Epithelial cell of proximal tubule (primary cell): ENCODE measurements at places on chromosomes 7 and 10. TPM values are rescaled to one million over a fixed set of nuclear protein-coding genes. Genes with fewer than 3 reads are reported as not detected.

The PCDH15 gene
- 0.07 TPM in 1 of 2 replicates, not detected in the other for total RNA-seq

The CUZD1 gene
- 0.29 and 1.0 TPM in 2 replicates for total RNA-seq

The DMTF1 gene
- total RNA-seq: 27.3 and 70.9 TPM in 2 replicates

The AKR1C1 gene
- total RNA-seq: 1.0 and 1.6 TPM in 2 replicates

The FAM25C gene
- total RNA-seq: 7.0 TPM in 1 of 2 replicates, not detected in the other

The FKBP6 gene
- total RNA-seq: not detected in 2 replicates

The NKX1-2 gene
- not detected in 2 replicates for total RNA-seq

The ITIH2 gene
- total RNA-seq: not detected in 2 replicates

The MSS51 gene
- total RNA-seq: 0.80 and 1.1 TPM in 2 replicates

The COL26A1 gene
- not detected in 2 replicates for total RNA-seq

The TPK1 gene
- 1.2 and 2.2 TPM in 2 replicates for total RNA-seq

The PLEKHS1 gene
- not detected in 2 replicates for total RNA-seq

DNA sequence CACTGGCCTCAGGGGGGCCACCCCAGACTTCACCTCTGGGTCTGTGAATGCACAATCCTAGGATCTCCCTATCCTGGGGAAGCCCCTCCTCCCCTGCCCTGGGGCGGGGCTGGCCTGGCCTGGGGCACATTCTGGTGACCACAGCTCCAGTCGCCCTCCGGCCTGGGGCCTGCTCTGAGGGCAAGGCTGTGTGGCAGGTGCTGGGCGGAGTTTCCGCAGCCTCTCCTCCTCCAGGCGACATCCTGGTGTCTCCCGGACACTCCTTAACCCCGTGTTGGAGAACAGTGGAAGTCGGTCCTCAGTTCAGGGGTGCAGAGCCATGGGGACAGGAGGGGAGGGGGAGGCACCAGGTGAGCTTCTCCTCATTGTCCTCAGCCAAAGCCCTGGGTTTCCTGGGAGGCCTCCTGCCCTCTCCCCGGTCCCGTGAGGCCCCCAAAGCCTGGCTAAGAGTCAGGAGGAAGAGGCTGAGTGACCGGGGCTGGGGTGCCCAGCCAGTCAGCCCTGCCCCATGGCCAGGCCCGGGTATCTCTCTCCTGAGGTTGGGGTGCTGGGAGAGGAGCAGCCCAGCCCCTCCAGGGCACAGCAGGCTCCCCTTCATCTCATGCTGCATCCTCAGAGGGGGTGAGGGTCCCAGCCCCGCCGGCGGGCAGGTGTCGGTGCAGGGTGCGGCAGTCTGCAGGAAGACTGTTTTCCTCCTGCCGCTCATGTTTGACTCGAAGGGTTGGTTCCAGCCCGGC, 22.6 kb downstream of the UNCX start:
- no peak for DNase-seq

GRCh38 chr7:83178796-83179195, 16.1 kb upstream of the PCLO start:
- no peak for DNase-seq

GRCh38 chr10:99551158-99551557, 18.4 kb downstream of the NKX2-3 start:
- DNase-seq: no peak

DNA sequence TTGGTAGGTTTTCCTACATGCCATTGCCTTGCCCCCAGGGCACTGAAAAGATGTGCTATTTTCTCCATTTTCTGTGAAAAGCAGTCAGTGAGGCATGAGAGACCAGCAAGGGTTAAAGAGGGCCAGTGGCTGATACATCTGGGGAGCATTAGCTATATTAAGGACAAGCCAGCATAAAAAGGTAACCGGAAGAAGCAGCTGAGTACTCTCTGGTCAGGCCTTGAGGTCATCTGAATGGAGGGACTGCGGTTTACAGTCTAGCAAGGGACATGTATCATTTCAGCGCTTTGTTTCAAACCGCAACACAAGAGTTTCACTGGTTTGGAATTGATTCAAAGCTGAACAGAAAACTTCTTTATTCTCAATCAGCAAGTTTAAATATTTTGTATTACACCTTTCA, 120.4 kb downstream of the EPDR1 start:
- DNase-seq: no peak

GRCh38 chr10:18658271-18659124, 733 bp upstream of the ARL5B start:
- DNase-seq: no peak

- DNase-seq: no peak
Measured at GRCh38 chr7:91013078-91013477, 251.2 kb upstream of the FZD1 start.

GRCh38 chr10:118332948-118333710, 9.0 kb downstream of the FAM204A start:
- DNase-seq: peak; percentile 20

GRCh38 chr10:88507404-88507803, 75.7 kb downstream of the RNLS start:
- no peak for DNase-seq

DNA sequence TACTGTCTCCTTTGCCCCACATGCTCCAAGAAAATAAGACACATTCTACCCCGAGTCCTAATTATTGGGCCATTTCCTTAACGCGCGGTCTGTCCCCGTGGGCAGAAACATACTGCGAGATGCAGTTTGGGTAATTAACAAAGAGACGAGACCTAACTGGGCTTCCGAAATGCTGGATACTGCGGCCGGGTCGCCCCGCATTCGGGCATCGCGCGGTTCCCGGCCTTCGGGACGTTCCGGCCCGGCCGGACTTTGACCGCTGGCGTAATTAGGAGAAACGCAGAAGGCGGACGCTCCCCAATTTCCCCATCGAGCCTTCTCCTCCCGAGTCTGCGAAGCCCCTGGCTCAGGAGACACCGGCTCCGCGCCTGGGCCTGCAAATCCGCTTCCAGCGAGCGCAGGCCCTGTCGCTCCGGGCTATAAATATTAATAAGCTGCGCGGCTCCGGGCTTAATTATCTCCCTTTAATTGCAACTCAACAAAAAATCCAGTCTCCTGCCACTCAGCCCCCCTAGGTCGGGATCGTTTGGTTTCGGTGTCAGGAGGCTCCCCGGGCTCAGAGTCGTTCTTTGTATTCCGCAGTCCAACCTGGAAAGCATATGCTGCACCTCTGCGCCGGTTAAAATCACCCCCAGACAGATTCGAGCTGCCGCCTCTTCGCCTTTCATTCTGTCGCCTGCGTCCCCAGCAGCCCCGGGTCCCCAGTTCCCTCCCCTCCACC, 131.5 kb downstream of the SPAG6 start:
- no peak for DNase-seq

GRCh38 chr10:34854147-34854601, 39.1 kb upstream of the PARD3 start:
- no peak for DNase-seq

DNA sequence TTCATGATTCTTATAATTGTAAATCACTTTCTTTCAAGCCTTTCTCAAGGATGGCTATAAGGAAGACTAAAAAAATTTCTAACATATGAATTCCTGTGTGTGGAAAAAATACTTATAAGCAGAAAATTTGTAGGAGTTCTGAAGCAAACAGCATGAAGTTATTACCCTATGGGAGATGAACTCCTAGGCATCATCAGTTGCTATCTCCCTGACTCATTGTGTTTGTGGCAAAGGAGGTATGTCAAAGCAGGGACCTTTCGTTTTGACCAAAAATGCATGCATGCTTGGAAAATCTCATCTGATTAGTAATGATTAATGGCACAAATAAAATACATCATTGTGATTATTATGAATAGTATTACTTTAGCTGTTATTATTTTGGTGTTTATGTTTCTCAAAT, 59.4 kb downstream of the CALCR start:
- no peak for DNase-seq

- DNase-seq: peak; percentile 40
Measured at GRCh38 chr7:156892821-156893706, at the start of gene LMBR1. Gene LMBR1, minus strand, starts transcription at chr7:156893183. Its CDS starts 190 bp downstream, at chr7:156892993.

DNA sequence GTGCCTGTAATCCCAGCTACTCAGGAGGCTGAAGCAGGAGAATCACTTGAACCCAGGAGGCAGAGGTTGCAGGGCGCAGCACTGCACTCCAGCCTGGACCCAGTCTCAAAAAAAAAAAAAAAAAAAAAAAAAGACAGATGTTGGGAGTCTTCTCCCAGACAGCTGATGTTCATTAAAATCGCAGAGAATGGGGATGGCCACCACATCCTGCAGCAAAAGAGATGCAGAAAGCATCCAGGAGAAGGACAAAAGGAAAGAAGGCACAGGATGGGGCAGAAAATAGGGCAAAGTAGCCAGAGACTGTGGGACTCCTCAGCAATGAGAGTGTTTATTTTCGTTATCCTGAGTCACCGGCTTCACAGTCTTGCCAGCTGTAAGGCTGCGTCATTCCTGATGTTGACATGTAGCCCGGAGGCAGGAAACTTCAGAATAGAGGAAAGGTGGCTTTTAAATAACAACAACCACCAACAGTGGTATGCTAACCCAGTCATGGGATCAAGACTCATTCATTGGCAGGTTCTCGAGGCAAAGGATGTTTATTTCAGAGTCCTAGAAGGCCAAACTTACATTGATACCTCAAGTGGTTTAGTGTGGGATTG, 149.5 kb upstream of the SVIL start:
- peak; percentile 92 for DNase-seq

DNA sequence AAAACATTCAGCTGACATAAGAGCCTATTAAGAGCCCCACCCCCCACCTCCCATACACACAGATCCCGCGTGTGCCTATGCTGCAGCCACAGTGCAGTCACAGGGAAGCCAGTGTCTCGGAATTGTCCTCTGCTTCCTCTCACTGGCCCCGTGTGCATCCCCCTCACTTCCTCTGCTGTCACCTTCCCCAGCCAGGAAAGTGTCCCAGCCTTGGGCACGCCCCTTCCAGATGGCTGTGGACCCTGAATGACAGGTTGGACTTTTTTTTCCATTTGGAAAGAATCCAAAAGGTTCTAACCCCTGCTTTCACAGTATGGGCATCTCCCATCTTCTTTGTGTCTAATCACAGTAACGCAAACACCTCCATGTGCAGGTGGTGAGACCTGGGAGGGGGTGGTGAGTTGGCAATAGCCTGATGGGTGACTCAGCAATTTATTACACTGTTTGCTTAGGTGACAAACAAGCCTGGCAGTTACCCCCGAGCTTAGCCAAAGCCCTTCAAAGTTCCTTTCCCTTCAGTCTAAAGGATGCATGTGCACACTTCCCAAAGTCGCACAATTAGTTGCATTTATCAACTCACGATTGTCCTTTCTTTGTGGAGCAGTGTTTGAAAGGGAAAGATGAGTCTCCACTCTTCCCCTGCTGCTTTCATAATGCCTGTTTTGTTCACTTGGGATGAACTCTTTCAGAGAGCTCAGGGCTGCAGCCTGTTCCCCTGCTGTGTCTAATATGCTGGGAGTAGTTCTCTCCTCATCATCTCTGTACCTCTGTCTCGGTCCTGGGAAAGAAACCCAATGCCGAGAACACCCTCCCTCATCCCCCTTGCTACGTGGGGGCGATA, 67.5 kb upstream of the EFCAB10 start:
- DNase-seq: no peak

DNA sequence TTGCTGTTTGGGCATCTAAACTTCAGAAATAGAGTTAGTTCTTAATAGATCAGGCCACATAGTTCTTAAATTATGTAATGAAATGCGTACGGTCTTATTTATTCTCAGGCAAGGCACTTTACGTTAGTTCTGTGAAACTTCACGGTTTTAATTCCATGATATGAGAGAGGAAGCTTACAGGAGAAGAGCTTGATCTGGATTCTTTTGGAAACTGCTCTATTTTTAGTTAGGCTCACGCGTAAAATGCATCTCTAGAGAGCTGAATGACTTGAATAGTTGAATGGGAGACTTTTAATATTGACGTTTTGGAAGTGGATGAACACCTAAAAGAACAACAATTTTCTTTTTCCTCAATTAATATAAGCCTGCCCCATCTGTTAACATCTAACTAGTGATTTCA, 71.1 kb downstream of the PRKG1 start:
- DNase-seq: no peak

- DNase-seq: no peak
Measured at GRCh38 chr7:156585025-156585648, 55.4 kb upstream of the RNF32 start.

DNA sequence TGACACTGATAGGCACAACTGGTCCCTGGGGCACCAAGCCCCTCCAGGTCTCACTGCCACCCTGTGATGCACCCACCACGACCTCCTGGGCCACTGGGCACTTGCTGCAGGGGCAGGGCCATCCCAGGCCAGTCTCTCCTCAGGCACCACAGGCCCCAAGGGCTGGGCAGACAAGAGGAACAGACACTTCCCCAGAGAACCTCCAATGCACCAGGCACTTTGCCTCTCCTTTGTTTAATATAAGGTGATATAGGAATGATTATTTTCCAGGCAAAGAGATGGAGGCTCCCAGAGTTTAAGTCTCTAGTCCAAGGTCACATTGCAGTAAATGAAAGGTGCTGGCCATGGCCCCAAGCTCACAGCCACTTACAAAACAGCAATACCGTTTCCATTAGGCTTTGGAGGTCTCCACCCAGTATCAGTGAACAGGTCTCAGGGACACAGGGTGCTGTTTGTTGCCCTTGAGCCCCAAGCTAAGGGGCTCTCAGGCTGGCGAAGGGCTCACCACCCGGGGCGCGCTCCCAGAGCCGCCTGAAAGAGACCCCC, 4.5 kb downstream of the DEPP1 start:
- no peak for DNase-seq

- peak; percentile 50 for DNase-seq
Measured at GRCh38 chr10:58590152-58590840, 77.6 kb downstream of the BICC1 start.

DNA sequence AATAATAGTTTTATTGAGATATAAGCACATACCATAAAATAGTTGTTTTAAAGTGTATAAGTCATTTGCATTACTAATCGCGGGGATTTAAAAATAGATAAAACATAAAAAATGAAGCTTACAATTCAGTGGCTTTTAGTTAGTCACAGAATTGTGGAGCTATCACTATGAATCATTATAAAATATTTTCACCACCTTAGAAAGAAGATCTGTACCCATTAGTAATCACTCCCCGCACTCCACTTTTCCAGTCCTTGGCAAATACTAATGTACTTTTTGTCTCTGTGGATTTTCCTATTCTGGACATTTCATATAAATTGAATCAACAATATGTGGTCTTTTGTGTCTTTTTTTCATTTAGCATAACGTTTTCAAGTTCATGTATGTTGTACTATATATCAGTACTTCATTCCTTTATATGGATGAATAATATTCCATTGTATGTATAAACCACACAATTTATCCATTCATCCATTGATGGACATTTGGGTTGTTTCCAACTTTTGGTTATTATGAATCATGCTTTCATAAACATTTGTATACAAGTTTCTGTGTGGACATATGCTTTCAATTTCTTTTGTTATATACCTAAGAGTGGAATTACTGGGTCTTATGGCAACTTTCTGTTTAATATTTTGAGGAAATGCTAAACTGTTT, 162.5 kb downstream of the MAGI2 start:
- DNase-seq: no peak

GRCh38 chr10:6009150-6009549, 31.8 kb upstream of the IL15RA start:
- no peak for DNase-seq

GRCh38 chr10:122657729-122658128, 41.9 kb downstream of the C10orf120 start:
- DNase-seq: no peak

- no peak for DNase-seq
Measured at GRCh38 chr7:92765725-92766124, 70.6 kb downstream of the CDK6 start.

GRCh38 chr10:97103316-97104080, 82.3 kb downstream of the SLIT1 start:
- DNase-seq: no peak

- DNase-seq: no peak
Measured at GRCh38 chr10:5399332-5399731, 5.3 kb downstream of the TUBAL3 start.
